Foreskin keratinocyte (primary cell): ENCODE measurements at places on chromosomes 16 and 17. TPM values are rescaled to one million over a fixed set of nuclear protein-coding genes. Genes with fewer than 3 reads are reported as not detected.

Gene PIK3R5
- not detected in 2 replicates for polyA plus RNA-seq

Gene TBC1D3I
- 0.03 TPM in 1 of 2 replicates, not detected in the other for polyA plus RNA-seq

Gene XAF1
- 8.3 and 12.2 TPM in 2 replicates for polyA plus RNA-seq

Gene C16orf78
- not detected in 2 replicates for polyA plus RNA-seq

Gene PRR15L
- polyA plus RNA-seq = not detected in 2 replicates

Gene HCRT
- not detected in 2 replicates for polyA plus RNA-seq

Gene PLLP
- polyA plus RNA-seq = 26.4 and 35.0 TPM in 2 replicates

Gene SRR
- 10.5 and 11.5 TPM in 2 replicates for polyA plus RNA-seq

Gene SEPTIN12
- not detected in 2 replicates for polyA plus RNA-seq

Gene NOL11
- polyA plus RNA-seq = 61.1 and 69.4 TPM in 2 replicates

Gene GAS2L2
- polyA plus RNA-seq = not detected in 2 replicates

Gene ABCC11
- 0.03 and 0.09 TPM in 2 replicates for polyA plus RNA-seq

Gene EPOP
- polyA plus RNA-seq = 4.6 and 6.5 TPM in 2 replicates

Gene KRTAP4-1
- polyA plus RNA-seq = not detected in 2 replicates

Gene DNAAF8
- 0.29 and 0.30 TPM in 2 replicates for polyA plus RNA-seq

Gene ALDOC
- polyA plus RNA-seq = 19.5 and 22.8 TPM in 2 replicates

Gene NLRC3
- not detected in 2 replicates for polyA plus RNA-seq

Gene ACTG1
- 3,262 and 3,802 TPM in 2 replicates for polyA plus RNA-seq

Gene CEP112
- 0.74 and 0.88 TPM in 2 replicates for polyA plus RNA-seq

Gene WIPF2
- polyA plus RNA-seq = 6.5 and 7.4 TPM in 2 replicates

Gene CPNE2
- 30.5 and 33.6 TPM in 2 replicates for polyA plus RNA-seq

Gene TP53TG3F
- not detected in 2 replicates for polyA plus RNA-seq

Gene MYLK3
- not detected in 2 replicates for polyA plus RNA-seq

Gene KLHL10
- polyA plus RNA-seq = not detected in 2 replicates

Gene CDH3
- 357 and 445 TPM in 2 replicates for polyA plus RNA-seq

Gene KRTAP4-8
- not detected in 2 replicates for polyA plus RNA-seq

Gene CSHL1
- not detected in 2 replicates for polyA plus RNA-seq

Gene KRT33B
- 0.32 and 0.57 TPM in 2 replicates for polyA plus RNA-seq
